Activated CD4-positive, CD25-positive, alpha-beta regulatory T cell (primary cell): ENCODE measurements at places on chromosomes 3 and 15.

GRCh38 chr15:25401501-25401900 lies 37.3 kb downstream of the UBE3A start:
- DNase-seq, result no peak

- DNase-seq, result no peak
Measured at GRCh38 chr3:134291319-134292254, 40.9 kb upstream of the RYK start.

GRCh38 chr3:58693940-58694850 lies 27.6 kb upstream of the FAM3D start:
- no peak for DNase-seq

DNA sequence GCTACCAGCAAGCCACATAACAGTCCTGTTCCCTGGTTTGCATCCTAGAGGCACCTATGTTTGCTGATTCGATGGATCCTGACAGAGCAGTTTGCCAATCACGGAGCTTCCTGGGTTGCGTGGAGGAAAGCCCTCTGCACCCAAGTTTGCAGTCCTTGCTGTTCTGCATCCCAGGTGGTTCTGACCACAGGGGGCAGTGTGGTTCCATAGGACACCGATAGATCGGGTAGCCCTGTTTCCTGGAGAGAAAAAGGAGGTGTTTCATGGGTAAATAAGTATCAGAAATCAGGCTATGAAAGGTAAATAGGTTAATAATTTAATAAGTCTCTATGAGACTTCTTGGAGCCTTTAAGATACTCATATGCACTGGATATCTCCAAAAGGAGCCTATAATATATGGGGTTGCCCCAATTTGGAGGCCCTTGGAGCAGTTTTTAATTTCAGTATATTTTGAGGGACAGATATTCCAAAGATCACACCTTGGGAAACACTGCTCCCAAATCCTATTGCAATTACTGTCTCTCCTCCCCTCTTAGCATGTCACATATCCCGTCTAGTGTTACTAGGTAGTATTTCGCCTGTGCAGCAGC lies 194.6 kb upstream of the TPM1 start:
- DNase-seq, result no peak

DNA sequence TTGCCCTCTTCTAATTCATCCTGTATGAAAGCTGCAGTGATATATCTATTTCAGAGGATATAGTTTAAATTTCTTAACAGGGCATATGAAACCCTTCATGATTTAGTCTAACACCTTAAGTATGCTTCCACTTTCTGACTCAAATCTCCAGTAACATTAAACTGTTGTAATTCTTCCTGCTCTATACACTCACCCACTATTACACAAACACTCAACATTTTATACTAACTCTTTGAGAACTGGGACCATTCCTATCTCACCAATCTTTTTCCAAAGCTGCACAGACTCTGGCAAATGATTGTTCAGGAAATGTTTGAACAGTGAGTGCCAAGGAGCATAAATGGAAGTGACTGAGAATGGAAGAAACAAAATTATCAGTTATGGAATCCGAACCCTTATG lies 560.4 kb upstream of the DPPA4 start:
- no peak for DNase-seq

DNA sequence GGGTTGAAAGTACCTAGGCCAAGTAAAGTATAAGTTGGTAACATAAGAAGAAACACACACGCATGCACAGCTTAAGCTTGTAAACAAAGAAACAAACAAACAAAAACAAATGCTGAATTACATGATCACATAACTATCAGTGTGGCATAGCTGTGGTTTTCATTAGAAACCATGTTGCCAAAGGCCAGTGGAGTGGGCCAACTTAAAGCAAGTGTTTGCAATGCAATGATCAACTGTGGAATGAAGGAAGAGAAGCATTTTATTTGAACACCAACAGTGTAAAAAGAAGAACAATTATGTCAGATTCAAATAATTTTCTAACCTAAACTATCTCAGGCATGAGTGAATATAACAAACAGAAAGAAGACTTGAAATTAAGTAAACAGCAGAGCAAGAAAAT lies 199.4 kb upstream of the STRIT1 start:
- no peak for DNase-seq

DNA sequence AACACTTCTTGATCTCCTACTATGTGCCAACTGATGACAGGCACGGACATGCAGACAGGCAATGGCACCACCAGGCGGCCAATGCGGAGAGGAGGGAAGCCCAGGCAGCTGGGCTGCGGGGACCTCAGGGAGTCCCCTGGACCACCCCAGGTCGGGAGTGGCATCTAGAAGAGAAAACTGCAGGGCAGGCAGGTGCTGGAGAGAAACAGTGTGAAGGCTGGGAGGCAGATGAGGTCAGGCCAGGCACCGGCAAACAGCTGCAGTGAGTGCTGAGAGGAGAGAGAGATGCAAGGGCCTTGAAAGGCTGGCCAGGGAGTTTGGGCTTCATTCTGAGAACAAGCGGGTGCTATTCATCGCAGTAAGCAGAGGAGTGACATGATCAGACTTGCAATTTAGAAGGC lies 29.1 kb downstream of the SLC6A1 start:
- DNase-seq, result no peak

- no peak for DNase-seq
Measured at GRCh38 chr3:33855884-33856546, 57.6 kb downstream of the PDCD6IP start.

GRCh38 chr15:99987701-99988100 lies 254.5 kb upstream of the LYSMD4 start:
- no peak for DNase-seq

DNA sequence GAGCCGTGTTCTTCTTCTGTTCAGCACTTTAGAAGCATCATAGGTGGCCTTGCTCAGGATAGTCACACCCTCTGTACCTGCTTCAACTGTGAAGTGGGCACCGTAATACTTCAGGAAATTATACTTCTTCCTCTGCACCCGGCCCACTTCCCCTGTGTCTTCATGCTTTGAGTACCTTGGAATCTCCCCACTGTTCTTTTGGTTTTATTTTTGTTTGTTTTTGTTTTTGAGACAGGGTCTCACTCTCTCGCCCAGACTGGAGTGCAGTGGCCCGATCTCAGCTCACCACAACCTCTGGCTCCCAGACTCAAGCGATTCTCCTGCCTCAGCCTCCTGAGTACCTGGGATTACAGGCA lies 1.7 kb downstream of the P2RY14 start:
- no peak for DNase-seq

DNA sequence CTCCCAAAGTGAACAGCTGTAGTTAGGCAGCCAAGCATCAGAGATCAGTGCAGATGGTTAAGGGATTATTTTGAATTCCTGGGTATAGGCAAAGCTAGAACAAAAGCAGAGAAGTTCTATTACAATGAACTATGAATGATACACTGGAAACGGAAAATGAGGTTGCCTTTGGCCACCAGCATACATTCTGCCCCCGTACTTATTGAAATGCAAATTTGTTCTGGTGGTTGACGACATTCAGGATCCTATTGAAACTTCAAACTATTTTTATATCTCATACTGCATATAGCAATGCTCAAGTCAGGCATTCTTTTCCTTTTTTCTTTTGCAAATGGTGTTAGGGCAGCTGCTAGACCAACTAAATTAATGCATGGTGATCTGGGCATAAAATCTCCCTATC lies 61.7 kb downstream of the SLC12A1 start:
- no peak for DNase-seq

GRCh38 chr3:159839561-159840379 lies 148.9 kb upstream of the IL12A start:
- no peak for DNase-seq

DNA sequence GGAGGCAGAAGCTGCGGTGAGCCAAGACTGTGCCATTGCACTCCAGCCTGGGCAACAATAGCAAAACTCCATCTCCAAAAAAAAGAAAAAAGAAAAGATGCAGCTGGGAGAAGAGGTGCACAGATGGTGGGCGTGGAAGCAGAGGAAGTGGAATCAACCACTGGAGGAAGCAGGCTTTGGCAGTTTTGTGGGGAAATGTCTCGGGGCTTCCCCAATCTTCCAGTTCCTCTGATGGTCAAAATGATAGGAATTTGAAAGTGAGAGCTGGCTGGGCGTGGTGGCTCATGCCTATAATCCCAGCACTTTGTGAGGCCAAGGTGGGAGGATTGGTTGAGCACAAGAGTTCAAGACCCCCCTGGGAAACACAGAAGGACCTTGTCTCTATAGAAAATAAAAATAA lies 48.1 kb upstream of the SMAD3 start:
- DNase-seq, result no peak

- no peak for DNase-seq
Measured at GRCh38 chr15:91967935-91968606, 114.6 kb downstream of the SLCO3A1 start.

DNA sequence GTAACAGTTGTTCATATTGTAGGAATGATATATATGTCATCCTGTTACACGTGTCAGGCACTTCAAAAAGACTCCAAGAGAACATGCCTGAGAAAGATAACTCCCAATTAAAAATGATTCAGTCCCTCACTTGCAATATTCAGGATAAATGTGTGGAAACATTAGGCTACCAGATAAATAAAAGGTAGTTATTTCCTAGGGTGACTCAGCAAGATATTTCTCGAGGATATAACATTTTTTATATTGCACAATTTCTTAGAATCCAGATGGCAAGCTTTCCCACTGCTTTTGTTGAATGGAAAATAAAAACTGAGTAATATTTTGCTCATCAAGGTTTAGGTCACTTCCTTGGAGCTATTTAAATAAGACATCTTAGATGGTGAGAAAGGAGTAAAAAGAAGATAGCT lies 181.4 kb downstream of the GAP43 start:
- no peak for DNase-seq
